Dermis blood vessel endothelial cell (primary cell): ENCODE measurements at places on chromosomes 13 and 19.

GRCh38 chr13:104477261-104477660 lies 1411.0 kb upstream of the SLC10A2 start:
- no peak for DNase-seq

- DNase-seq: no peak
Measured at GRCh38 chr19:34575206-34575605, 93.6 kb downstream of the WTIP start.

GRCh38 chr13:107006661-107007060 lies 438.7 kb upstream of the ARGLU1 start:
- DNase-seq: no peak

GRCh38 chr13:111049791-111050538 lies 65.1 kb upstream of the ARHGEF7 start:
- DNase-seq: peak; percentile 61

DNA sequence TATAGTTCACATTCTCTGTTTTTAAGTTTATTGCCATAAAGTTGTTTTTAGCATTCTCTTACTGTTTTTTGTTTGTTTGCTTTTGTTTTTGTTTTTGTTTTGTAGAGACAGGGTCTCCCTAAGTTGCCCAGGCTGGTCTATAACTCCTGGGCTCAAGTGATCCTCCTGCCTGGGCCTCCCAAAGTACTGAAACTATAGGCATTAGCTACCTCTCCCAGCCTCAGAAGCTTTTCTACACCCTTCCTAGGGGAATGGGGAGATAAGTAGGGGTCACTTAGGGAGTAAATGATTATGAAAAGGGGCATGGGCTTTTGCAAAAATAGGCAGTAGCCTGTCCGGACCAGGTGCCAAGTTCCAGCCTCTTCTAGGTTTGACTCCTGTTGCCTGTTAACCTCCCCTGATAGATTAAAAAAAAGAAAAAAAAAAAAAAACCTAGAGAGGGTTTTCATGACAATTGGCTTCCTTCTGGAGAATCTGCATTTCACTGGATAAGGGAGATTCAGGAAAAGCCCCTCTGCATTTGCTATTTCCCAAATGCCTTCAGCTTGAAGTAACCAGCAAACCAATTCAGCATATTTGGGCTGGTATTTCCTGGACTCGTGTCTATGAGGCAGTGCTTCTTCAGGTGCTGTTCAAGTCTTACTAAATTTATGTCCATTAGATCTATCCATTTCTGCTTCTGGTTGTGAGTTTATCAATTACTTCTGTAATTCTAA lies 216.8 kb downstream of the TM9SF2 start:
- no peak for DNase-seq

DNA sequence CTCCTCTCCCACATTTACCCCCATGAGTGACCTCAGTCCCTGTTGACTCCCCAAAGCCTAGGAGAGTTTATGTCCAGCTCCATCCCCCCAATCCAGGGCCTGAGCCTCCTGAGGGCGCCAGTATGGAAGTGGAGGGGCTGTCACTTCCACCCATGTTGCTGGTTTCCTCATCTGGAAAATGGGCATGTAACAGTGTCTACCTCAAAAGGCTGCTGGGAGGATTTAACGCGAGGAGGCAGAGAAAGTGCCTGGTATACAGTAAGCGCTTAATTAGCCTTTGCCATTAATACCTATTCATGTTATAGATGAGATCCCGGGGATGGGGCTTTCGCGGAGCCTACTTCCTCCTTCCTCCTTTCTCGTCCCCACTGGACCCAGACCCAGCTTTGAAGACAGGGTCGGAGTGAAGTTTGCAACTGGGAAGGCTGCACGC lies 476 bp downstream of the TYK2 start:
- peak; percentile 17 for DNase-seq

DNA sequence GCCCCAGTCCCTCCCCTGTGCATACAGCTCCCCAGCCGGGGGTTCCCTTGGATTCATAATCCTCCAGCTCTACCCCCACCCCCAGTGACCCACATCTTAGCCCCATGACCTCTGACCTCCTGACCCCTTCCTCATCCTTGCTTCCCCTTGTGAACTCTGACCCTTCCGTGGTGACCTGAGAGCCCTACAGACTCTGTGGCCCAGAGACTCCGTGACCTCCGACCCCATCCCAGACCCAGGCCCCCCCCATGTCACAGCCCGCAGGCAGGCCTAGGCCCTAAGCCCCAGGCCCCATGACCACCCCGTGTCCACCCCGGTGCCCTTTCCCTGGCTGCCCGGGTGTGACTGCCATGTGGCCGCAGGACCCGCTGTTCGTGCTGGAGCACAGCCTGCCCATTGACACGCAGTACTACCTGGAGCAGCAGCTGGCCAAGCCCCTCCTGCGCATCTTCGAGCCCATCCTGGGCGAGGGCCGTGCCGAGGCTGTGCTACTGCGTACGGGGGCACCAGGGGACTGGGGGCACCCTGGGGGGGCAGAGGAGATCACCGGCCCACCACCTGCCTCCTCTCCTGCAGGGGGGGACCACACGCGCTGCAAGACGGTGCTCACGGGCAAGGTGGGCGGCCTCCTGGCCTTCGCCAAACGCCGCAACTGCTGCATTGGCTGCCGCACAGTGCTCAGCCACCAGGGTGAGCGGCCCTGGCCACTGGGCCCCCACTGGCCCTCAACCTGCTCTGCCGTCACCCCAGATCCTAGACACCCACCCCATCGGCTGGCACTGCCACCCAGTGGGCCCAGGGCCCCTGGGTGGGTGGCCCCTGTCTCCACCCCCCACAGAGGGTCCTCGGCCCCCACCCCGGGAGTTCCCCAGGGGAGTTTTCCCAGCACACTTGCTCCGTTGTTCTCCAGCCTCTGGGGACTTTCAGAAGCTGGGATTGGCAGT lies 2.4 kb upstream of the SPIB start:
- no peak for DNase-seq

DNA sequence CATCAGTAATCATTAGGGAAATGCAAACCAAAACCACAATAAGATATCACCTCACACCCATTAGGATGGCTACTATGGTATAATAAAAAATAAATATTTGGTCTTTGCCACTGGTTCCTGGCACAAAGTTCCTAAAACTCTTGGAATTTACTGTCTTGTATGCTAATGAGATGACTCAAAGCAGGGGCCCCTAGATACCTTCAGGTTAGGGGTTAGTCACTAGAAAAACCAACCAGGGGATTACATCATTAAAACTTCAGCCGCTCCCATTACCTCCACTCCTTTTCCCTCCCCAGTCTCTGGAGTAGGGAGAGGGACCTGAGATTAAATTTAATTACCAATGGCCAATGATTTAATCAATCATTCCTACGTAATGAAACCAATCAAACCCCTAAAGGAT lies 49.6 kb downstream of the THSD1 start:
- no peak for DNase-seq

DNA sequence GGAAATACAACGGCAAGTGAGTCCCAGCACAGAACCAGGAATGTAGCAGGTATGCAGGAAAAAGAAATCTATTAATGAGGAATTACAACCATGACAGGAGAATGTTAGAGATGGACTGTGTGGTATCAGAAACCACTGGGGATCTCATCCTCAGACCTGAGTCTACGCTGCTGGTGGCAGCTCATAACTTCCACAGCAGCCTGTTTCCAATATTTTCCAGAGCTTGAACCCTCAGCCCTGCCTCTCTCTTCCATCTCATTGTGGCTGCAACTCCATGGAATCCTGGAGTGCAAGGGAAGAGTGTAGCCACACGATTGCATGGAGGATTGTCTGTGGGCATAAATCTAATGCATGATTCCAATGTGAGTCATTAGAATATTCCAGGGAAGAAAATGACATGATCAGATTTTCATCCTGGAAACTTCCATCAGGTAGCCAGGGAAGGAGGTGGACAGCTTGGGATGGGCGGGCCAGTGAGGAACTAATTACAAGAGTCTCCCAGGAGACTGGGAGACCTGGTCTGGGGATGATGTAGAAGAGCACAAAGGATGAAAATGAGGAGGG lies 14.9 kb downstream of the PLA2G4C start:
- no peak for DNase-seq

DNA sequence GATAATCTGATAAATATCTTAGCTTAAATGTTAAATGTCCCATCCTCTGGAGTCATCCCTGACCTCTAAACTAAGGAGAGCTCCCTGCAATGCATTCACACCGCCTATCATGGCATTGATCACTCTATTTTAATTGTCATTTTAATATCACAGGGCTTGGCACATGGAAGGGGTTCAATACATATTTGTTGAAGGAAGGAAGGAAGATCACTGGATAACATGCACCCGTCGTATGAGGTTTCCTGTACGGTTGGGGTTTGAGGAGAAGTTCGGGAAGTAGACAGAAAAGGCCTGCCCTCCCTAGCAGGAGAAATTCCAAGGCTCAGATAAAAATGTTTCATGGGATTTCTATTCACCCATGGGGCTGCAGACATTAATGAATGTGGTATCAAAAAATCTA lies 102.0 kb downstream of the MBNL2 start:
- DNase-seq: no peak

GRCh38 chr13:73956795-73957408 lies 177.3 kb downstream of the KLF12 start:
- DNase-seq: no peak

DNA sequence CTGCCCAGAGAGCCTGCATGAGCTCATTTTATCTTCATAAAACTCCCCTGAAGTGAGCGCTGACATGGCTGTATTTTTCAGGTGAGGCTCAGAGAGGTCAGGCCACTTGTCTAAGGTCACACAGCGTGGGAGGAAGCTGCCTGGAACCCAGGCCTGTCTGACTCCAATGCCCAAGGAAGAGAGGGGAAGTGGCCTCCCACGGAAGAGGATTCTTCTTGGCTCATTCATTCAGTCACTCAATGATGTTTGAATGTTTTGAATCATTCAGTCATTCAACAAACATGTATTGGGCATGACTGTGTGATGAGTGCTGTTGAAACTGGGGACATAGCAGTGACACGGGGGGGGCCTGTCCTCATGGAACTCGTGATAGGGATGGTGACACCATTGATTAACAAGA lies 12.0 kb downstream of the ACTL9 start:
- no peak for DNase-seq

GRCh38 chr19:756821-757688 lies 6.1 kb downstream of the MISP start:
- no peak for DNase-seq

GRCh38 chr19:57321751-57322150 lies 1.5 kb downstream of the ZNF543 start:
- DNase-seq: no peak

DNA sequence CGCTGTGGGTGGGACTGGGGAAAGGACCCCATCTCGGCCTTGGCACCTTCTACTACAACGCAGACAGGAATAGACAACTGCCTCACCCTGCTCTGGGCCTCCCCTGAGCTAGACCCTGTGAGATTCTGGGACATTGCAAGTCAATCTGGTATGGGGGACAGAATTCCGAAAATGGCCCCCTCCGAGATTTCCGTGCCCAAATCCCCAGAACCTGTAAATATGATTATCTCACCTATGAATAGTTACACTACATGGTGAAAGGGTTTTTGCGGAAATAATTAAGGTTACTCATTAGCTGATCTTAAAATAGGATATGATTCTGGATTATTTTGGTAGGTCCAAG lies 618 bp upstream of the ZBTB45 start:
- DNase-seq: no peak

- DNase-seq: no peak
Measured at GRCh38 chr19:4807188-4807587, 15.7 kb downstream of the FEM1A start.

DNA sequence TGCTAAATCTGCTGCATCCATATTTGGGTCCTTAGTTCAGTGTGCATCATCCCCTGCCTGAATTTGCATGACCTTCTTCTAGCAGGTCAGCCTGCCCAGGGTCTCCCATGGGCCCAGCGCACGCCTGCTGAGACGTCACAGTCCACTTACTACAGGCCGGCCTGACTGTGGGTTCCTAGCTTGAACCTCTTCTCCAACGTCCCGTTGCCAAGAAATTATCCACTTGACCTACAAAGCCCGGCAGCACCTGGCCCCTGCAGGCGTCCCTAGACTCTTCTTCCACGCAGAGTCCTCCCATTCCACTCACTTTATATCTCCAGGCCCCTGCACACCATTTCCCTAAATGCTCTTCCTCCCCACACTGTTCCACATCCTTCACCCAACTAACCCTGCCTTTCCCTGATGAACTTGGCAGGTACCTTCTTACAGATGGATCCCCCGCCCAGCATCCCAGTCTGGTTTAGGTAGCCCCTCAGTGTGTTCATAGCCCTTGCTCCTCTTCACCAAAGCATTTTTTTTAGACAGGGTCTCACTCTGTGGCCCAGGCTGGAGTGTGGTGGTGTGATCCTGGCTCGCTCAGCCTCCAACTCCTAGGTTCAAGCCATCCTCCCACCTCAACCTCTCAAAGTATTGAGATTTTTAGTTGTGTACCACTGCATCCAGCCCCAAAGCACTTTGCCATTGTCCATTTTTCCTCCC lies 155.0 kb upstream of the SOX1 start:
- no peak for DNase-seq

DNA sequence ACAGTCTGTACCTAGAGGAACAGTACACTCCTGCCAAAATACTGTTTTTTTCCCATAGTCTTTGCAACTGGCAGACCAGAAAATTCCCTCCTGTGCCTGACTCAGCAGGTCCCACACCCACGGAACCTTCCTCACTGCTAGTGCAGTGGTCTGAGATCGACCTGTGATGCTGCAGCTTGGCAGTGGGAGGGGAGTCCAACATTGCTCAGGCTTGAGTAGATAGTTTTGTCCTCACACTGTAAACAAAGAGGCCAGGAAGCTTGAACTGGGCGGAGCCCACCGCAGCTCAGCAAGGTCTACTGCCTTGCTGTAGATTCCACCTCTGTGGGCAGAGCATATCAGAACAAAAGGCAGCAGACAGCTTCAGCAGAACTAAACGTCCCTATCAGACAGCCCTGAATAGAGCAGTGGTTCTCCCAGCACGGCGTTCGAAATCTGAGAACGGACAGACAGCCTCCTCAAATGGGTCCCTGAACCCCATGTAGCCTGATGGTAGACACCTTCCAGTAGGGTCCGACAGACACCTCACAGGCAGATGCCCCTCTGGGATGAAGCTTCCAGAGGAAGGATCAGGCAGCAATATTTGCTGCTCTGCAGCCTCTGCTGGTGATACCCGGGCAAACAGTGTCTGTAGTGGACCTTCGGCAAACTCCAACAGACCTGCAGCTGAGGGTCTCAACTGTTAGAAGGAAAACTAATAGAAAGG lies 92.7 kb downstream of the SUCLA2 start:
- no peak for DNase-seq
